ENCODE measurements at places on chromosomes 16 and 17.
A peak's percentile ranks its signal among the peaks of the same experiment; 100 is the strongest.

DNA sequence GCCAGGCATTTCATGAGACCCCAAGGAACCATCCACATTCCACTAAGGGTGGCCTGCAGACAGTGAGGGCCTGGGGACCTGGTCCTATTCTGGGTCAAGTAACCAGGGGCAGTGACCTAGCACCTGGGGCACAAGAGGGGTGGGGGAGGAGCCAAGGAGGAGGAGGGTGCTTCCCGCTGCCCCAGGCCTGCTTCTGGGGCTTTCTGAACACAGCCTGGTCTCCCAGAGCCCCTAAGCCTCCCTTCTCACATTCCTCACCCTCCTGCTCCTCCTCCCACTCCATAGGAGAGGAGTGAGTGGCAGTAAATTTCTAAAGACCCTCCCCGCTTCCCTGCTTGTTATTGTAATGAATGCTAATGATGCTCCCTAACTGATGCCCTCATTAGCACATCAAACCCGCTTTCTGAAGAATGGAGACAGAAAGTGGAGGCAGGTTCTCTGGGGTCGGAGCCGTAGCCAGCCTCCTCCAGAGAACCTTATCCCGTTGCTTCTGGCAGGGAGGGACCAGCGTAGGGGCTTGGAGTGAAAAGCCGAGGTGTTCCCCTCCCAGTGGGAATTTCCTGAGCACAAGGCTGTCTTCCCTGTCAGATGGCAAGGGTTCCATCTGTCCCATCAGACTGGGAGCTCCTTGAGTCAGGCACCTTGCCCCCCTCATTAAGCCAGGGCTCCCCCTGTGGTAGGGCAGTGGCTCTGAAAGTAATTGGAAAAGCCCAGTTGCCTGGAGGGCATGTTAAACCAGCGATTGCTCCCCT lies 3.7 kb upstream of the SRCIN1 start:
- DNase-seq, result no peak

- peak; percentile 62 for DNase-seq
These were observed 6.8 kb downstream of the AXIN2 start for GRCh38 chr17:65554553-65555223.

DNA sequence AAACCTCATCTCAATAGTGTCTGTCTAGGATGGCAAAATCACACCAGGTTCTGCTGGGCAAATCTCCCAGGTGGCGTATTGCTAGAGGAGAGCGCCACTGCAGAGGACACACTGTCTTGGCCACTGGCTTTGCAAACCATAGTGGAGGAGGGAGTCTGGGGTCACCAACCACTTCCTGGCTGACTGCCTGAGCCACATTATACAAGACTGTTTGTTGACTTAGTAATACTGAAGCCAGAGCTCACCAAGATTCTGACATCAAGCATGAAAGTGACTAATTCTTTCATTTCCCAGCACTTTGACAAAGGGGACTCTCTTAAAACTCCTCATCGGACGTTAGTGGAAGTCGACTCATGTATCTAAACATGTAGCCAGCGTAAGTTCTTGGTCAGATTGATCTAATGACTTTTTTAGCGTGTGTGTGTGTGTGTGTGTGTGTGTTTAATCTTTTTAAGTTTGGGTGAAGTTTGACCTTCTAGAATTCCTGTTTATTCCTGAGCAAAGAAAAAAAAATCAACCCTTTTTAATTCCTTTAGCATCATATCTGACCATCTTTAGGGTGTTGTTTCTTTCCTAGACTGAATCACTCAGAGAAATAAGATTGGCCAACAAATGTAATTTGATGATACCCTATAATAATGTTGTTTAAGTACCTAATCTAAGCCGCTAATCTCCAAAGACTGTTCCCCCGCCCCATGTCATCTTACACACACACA lies 13.7 kb downstream of the PITPNC1 start:
- DNase-seq, result peak; percentile 82

DNA sequence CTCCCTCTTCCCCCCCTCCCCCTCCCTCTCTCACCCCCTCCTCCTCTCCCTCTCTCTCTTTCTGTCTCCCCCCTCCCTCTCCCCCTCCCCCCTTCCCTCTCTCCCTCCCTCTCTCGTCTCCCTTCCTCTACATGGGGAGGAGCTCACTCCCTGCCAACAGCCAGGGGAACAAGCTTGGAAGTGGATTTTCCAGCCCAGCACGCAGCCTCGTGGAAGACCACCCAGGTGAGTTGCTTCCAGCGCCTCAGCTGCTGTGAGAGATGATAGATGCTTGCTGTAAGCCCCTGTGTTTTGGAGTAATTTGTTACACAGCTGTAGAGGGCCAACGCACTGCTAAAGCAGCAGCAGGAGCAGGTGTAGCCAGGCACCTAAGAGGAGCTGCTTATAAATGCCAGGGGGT lies 20.8 kb downstream of the ACTG1 start:
- DNase-seq, result no peak

DNA sequence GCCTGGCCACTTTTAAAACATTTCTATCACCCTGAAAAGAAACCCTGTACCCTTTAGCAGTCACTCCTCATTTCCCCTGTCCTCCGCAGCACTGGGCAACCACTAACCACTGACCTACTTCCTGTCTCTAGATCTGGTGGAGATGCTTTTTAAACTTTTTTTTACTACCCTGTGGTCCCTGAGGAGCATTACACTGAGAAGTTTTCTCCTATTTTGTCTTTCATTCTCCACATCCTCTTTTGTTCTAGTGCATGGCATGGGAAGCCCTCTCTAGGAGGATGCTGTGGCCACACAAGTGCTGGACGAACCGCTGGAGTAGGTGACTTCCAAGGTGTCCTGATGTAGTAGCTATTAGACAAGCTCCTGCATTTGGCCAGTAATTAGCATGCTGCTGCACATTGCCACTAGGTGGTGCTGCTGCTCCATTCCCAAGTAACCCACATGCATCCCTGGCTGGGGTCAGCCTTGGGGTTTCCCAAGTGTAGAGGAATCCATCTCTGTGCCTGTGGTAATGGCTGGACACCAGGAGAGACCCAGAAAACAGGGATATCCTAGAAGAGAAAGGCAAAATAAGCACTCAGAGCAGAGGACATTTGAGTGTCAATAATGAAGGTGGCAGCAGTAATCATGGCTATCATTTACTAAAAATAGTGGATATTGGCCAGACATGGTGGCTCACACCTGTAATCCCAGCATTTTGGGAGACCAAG lies 143.8 kb upstream of the CRHR1 start:
- DNase-seq, result peak; percentile 80

DNA sequence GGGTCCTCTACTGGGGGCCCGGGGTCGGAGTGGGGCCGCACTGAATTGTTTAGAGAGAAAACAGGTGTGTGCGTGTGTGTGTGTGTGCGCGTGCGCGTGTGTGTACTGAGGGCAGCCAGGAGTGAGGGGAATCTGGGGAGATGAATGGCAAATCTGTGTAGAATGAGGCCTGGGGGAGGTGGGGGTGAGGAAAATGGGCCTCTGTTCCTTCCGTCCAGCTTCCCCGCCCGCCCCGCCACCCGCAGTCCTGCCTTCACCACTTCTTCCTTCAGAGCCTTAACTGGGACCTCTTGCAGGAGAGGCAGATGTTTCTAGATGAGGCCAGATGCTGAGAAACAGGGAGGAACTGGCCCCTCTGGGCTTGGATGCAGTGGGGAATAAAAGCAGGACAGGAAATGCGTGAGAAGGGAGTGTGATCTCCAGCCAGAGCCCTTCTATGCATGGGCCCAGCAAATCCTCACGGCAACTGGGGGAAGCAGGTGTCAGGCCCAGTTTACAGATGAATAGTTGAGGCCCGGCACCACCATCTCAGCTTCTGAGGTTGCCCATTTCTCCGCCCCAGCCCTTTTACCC lies 29.7 kb upstream of the NGFR start:
- no peak for DNase-seq

- no peak for DNase-seq
These were observed 66.7 kb downstream of the NUP88 start for GRCh38 chr17:5352681-5353289.

- no peak for DNase-seq
These were observed 14.4 kb upstream of the EEF2K start for GRCh38 chr16:22191532-22192260.

All from fibroblast of villous mesenchyme (primary cell).